ENCODE measurements at places on chromosomes 4 and X. TPM values are rescaled to one million over a fixed set of nuclear protein-coding genes. Genes with fewer than 3 reads are reported as not detected.

The TAF7L gene
- total RNA-seq = not detected

GRCh38 chr4:41573502-41574001 lies 35.6 kb downstream of the LIMCH1 start:
- DNase-seq = no peak
- H3K4me3 ChIP-seq = no peak overlapping the region
- no peaks in the 10 kb centered on the region for H3K36me3 ChIP-seq
- no peaks in the 10 kb centered on the region for H3K27me3 ChIP-seq
- H3K4me1 ChIP-seq = no peaks in the 10 kb centered on the region

GRCh38 chr4:80264352-80264647 lies 2.2 kb upstream of the FGF5 start:
- no peak overlapping the region for H3K4me3 ChIP-seq
- H3K27ac ChIP-seq = no peak overlapping the region
- H3K4me1 ChIP-seq = peaks cover 6% of the 10 kb centered on the region
- H3K36me3 ChIP-seq = no peaks in the 10 kb centered on the region
- peaks cover 47% of the 10 kb centered on the region for H3K27me3 ChIP-seq

GRCh38 chrX:106286053-106286650 lies 118.0 kb downstream of the PWWP3B start:
- no peak for DNase-seq
- H3K27me3 ChIP-seq = no peaks in the 10 kb centered on the region
- H3K4me3 ChIP-seq = no peak overlapping the region
- no peaks in the 10 kb centered on the region for H3K4me1 ChIP-seq
- H3K27ac ChIP-seq = no peak overlapping the region

- DNase-seq = no peak
- H3K4me1 ChIP-seq = no peaks in the 10 kb centered on the region
- H3K27ac ChIP-seq = no peak overlapping the region
- no peak overlapping the region for H3K4me3 ChIP-seq
- no peaks in the 10 kb centered on the region for H3K27me3 ChIP-seq
- H3K36me3 ChIP-seq = no peaks in the 10 kb centered on the region
Measured at GRCh38 chr4:170849969-170850368, 760.2 kb upstream of the AADAT start.

The GASK1B gene
- total RNA-seq = not detected

All from CD4-positive, CD25-positive, alpha-beta regulatory T cell (primary cell).